Cerebellum (tissue), 4 donors: ENCODE measurements at places on chromosomes 16 and 17. TPM values are rescaled to one million over a fixed set of nuclear protein-coding genes. Genes with fewer than 3 reads are reported as not detected.

KRT39 gene
- total RNA-seq, result not detected

HSBP1 gene
- 139 TPM for total RNA-seq

TMEM235 gene
- 1.6 TPM for total RNA-seq

P4HB gene
- total RNA-seq, result 75.4 TPM

DYNC1LI2 gene
- total RNA-seq, result 145 TPM

CACNB1 gene
- 20.7 TPM for total RNA-seq
